CD8-positive, alpha-beta memory T cell (primary cell): ENCODE measurements at places on chromosomes 5 and 9. TPM values are rescaled to one million over a fixed set of nuclear protein-coding genes. Genes with fewer than 3 reads are reported as not detected.

- no peak for DNase-seq
Observed at GRCh38 chr9:14103115-14103514, 210.8 kb downstream of the NFIB start.

Gene PRUNE2
- total RNA-seq = 0.48 TPM

GRCh38 chr9:125784286-125785049, 37.3 kb downstream of the PBX3 start:
- DNase-seq = no peak

GRCh38 chr5:169341556-169341955, 40.6 kb upstream of the SLIT3 start:
- DNase-seq = no peak

Gene SURF2
- 34.9 TPM for total RNA-seq

DNA sequence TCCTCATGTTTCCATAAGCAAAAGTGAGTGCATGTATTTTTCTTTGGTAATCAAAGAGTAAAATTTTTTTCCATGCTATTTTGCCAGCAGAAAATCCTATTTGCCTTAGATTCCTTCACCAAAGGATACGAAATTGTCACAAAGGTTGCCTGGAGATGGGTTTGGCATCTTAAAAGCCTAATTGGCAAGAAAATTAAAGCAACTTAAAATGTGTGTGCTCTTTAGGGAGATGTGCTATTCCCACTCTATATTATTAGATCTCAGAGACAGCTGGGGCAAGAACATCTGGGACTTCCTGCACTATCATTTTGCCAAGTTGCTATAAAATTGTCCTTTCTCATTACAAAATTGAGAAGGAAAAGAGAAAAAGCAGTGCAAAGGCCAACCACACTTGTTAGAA, 146.1 kb downstream of the PLCXD3 start:
- no peak for DNase-seq

- no peak for DNase-seq
Observed at GRCh38 chr9:116288658-116289057, 135.1 kb downstream of the PAPPA start.

Gene GDNF
- total RNA-seq = not detected

Gene CXCL14
- not detected for total RNA-seq

Gene PCA3
- total RNA-seq = not detected

Gene SPINK13
- not detected for total RNA-seq

DNA sequence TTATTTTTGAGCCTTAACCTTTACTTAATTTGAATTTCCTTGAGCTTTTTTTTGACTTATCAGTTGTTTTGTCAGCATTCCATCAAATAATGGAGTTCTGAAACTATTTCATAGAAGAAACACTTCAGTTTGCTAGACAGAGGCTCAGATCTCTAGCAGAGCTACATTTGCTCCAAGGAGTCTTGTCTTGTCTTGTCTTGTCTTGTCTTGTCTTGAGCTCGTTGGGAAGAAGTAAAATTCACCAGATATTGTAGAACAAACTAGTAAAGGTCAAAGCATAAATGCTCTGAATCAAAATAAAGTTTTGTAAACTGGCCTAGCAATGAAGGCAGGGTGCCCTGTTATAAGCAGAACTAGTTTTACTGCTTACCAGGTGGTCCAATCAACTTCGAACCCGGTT, 33.5 kb downstream of the RAB24 start:
- no peak for DNase-seq

Gene RETREG1
- 11.4 TPM for total RNA-seq

- no peak for DNase-seq
Observed at GRCh38 chr5:91074615-91075014, 308.5 kb downstream of the ARRDC3 start.

Gene IFNA13
- not detected for total RNA-seq

GRCh38 chr5:123987956-123988355, 476.0 kb downstream of the CSNK1G3 start:
- no peak for DNase-seq

- no peak for DNase-seq
Observed at GRCh38 chr5:146751054-146751453, 127.5 kb downstream of the PPP2R2B start.

Gene SLC6A18
- not detected for total RNA-seq

- DNase-seq = no peak
Observed at GRCh38 chr5:10653043-10653442, 89.2 kb downstream of the ANKRD33B start.

DNA sequence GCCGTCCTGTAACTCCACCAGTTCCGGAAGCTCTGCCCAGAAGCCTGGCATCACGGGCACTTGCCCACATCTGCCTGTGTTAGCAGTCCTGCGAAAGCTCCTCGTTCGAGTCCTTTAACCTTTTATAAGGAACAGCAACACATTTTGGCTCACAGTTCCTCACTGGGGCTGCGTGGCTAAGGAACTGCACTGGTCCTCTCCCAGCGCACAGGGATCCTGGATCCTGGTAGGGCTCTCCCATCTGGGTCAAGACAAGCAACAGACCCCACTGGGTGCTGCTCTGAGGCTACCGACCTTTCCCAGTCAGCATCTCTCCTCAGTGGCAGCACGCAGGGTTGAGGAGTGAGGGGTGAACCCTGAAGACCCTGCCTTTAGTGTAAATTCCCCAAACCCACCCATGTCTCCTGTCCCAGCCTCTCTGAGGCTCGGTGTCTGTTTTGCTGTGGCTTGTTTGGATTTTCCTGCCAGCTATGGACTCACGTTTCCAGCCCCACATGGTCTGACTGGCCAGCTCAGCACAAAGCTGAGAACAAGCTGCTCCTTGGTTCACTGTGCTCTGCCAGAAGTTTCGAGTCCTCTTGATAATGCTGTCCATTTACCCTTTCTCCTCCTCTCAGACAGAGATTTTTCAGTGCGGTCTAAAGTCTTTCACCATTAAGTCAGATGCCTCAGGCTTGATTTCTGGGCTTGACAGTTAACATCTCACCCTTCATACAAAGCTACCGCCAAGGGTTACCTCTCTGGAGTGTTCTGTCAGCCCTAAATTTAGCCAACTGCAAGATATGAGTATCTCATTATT, 80.0 kb downstream of the AK8 start:
- no peak for DNase-seq

Gene POU5F2
- total RNA-seq = 0.28 TPM

DNA sequence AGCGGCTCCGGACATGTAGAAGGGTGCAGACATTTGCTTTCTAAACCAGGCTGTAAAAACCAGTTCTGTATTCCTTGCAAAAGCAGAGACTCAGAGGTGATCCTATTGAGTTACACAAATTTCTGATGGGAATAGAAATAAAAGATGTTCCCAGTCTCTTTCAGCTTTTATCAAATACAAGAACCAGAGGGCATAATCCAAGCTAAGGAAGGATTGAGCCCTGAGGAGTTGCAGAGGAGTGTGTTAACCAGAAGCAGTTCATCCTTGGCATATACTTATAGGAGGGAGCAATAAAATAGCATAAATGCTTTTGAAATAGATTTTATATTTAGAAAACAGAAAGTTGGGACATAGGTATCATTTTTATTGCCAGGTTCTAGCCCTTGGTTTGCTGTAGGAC, 75.3 kb downstream of the KIF4B start:
- DNase-seq = no peak
